ENCODE measurements at places on chromosomes 7 and 10.
A peak's percentile ranks its signal among the peaks of the same experiment; 100 is the strongest.

DNA sequence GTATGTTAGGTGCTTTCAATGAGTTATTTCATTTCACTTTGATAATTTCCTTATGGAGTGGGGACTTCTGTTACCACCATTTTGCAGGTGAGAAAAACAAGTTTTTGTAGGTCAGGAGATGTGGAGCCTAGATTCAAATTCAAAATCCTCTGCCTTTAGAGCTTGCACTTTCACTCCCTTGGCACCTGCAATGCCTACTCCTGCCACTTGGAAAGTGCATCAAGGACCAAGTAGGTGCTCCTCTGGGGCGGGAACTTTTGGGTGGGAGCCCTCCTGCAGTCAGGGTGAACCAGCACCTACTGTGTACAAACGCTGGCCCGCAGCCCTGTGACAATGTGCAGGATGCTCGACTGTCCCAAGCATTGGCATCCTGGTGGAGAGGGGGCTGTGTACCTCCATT lies 199.0 kb downstream of the EMX2 start:
- no peaks in the 10 kb centered on the region for H3K36me3 ChIP-seq
- H3K27ac ChIP-seq: no peak overlapping the region
- H3K4me3 ChIP-seq: no peak overlapping the region
- no peaks in the 10 kb centered on the region for H3K27me3 ChIP-seq
- DNase-seq: no peak

DNA sequence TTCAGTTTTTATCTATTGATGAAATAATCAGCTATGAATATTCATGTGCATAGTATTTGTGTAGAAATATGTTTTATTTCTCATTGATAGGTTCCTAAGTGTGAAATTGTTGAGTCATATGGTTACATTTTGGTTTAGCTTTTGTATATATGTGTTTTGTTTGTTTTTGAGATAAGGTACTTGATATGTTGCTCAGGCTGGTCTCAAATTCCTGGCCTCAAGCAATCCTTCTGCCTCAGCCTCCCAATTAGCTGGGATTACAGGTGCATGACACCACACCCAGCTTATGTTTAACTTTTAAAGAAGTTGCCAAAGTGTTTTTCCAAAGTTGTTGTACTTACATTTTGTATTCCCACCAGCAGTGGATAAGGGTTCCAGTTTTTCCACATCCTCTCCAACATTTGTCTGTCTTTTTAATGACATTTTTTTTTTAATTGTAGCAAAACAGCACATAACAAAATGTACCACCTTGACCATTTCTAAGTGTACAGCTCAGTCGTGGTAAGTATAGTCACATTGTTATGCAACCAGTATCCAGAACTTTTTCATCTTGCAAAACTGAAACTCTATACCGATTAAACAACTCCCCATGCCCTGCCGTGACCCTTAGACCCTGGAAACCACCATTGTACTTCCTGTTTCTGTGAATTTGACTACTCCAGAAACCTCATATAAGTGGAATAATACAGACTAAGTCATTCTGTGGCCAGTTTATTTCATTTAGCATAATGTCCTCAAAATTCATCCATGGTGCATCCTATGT lies 12.6 kb upstream of the UBE2D1 start:
- H3K36me3 ChIP-seq: no peaks in the 10 kb centered on the region
- H3K4me3 ChIP-seq: no peak overlapping the region
- H3K4me1 ChIP-seq: peaks cover 6% of the 10 kb centered on the region

DNA sequence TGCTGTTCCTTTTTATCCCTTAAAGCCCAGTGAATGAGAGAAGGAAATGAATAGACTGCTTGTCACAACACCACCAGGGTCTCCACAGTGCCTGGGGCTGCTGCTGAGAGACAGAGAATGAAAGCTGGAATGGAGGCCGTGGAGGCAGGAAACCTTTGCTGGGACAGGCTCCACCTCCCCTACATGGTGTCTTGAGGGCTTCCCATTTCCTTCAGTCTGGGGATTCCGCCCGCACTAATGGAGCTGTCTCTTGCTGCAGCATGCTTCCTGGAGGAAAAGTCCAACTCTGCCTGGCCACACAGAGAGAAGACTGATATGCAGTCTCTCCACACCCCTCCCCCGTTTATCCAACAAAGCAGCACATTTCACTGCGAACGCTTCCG lies 54.5 kb downstream of the LRRC4 start:
- H3K4me1 ChIP-seq: no peaks in the 10 kb centered on the region
- no peak overlapping the region for H3K27ac ChIP-seq
- H3K27me3 ChIP-seq: no peaks in the 10 kb centered on the region
- H3K36me3 ChIP-seq: peaks cover 29% of the 10 kb centered on the region
- no peak overlapping the region for H3K4me3 ChIP-seq

DNA sequence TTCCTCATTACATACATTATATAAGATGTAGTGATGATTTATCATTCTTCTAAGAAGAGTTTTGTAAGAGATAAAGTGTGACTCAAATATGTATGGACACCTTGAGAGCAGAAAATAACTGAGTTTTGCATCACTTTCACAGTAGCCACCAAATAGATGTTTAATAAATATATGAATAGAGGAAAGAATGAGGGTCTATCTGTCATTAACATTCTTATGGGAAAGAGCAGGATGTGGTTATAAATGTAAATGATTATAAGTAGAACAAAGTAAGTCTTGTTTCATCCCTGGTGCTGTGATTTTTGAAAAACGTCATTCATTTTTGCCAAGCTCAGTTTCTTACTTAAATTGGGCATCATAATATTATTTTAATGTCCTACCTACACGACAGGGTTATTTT lies 15.0 kb upstream of the CRPPA start:
- no peak overlapping the region for H3K4me3 ChIP-seq
- H3K27me3 ChIP-seq: no peaks in the 10 kb centered on the region
- no peak overlapping the region for H3K27ac ChIP-seq
- DNase-seq: no peak
- no peaks in the 10 kb centered on the region for H3K4me1 ChIP-seq
- H3K36me3 ChIP-seq: no peaks in the 10 kb centered on the region

DNA sequence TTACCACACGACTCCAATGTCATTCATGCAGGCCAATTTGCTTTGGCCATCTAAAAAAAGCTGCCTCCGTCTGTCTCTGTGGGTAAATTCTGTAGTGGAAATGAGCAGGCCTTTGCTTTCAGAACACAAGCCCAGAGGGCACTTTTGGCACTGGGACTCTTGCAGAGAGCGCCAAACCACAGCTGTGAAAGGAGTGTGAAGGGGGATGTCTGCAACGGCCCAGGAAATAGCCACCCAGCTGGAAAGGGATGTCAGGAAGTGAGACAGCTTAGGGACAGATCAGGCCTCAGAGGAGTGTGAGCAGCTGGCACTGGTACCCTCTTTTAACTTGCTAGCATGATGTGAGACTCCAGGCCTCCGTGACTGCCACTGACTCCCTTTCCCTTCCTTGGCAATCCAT lies 152.4 kb downstream of the DKK1 start:
- no peaks in the 10 kb centered on the region for H3K36me3 ChIP-seq
- no peak overlapping the region for H3K27ac ChIP-seq

GRCh38 chr7:152180587-152180986 lies 155.1 kb downstream of the GALNT11 start:
- H3K4me1 ChIP-seq: no peaks in the 10 kb centered on the region
- DNase-seq: no peak
- H3K36me3 ChIP-seq: peaks cover 86% of the 10 kb centered on the region
- no peaks in the 10 kb centered on the region for H3K27me3 ChIP-seq
- no peak overlapping the region for H3K4me3 ChIP-seq
- H3K27ac ChIP-seq: no peak overlapping the region

DNA sequence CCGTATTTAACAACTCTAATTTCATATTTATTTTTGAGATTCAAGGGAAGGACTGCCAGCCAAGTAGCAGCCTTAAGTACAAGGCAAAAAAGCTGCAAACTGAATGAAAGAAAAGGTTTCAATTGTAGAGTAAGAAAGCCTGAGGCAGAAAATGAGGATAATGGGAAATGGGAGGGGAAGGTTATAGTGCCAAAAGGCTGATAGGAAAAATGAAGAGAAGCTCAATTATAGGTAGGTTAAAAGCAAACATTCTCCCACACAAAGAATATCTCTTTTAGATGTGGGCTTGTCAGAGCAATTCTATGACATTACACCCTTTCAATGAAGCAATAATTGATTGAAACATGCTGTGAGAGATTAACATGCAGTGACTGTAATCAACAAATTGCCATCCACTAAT lies 175.3 kb downstream of the RAPGEF5 start:
- DNase-seq: no peak
- no peaks in the 10 kb centered on the region for H3K4me1 ChIP-seq
- no peaks in the 10 kb centered on the region for H3K27me3 ChIP-seq
- no peaks in the 10 kb centered on the region for H3K36me3 ChIP-seq
- H3K27ac ChIP-seq: no peak overlapping the region

- H3K4me3 ChIP-seq: no peak overlapping the region
- DNase-seq: no peak
- no peak overlapping the region for H3K27ac ChIP-seq
- no peaks in the 10 kb centered on the region for H3K36me3 ChIP-seq
These were observed 4.9 kb downstream of the TMEM270 start for GRCh38 chr7:73865738-73866445.

DNA sequence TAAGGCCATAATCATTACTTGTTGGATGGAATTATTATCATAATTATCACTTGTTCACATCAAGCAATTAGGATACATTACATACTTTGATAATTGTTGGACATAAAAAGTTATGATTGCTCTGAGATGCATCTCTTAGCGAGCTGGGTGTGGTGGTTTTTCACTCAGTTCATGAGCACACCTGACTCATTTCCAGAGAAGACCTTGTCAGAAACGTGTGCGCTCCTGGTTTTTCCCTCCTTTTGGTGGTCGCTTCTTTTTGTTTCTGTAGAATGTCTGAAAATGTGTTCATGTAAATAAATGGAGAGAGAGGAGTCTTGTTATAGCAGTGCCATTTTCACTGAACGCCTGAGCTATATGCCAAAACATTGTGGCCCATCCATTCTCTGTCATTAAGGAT lies 141.3 kb downstream of the PAXIP1 start:
- H3K4me1 ChIP-seq: no peaks in the 10 kb centered on the region
- no peaks in the 10 kb centered on the region for H3K27me3 ChIP-seq

- no peak overlapping the region for H3K27ac ChIP-seq
- H3K4me1 ChIP-seq: peaks cover 9% of the 10 kb centered on the region
- no peaks in the 10 kb centered on the region for H3K36me3 ChIP-seq
- no peak overlapping the region for H3K4me3 ChIP-seq
- H3K27me3 ChIP-seq: no peaks in the 10 kb centered on the region
- DNase-seq: no peak
These were observed 20.1 kb upstream of the HBP1 start for GRCh38 chr7:107148721-107149120.

- H3K36me3 ChIP-seq: no peaks in the 10 kb centered on the region
- no peaks in the 10 kb centered on the region for H3K27me3 ChIP-seq
- H3K4me3 ChIP-seq: no peak overlapping the region
- DNase-seq: no peak
- no peaks in the 10 kb centered on the region for H3K4me1 ChIP-seq
These were observed 72.1 kb downstream of the HTR7 start for GRCh38 chr10:90785782-90786181.

GRCh38 chr7:32586291-32587221 lies 91.3 kb downstream of the AVL9 start:
- H3K27me3 ChIP-seq: no peaks in the 10 kb centered on the region
- H3K4me3 ChIP-seq: no peak overlapping the region
- peaks cover 54% of the 10 kb centered on the region for H3K36me3 ChIP-seq
- peak overlapping the region; percentile 23 for H3K27ac ChIP-seq
- H3K4me1 ChIP-seq: peaks cover 10% of the 10 kb centered on the region

GRCh38 chr10:89337484-89337883 lies 9.7 kb downstream of the IFIT3 start:
- H3K4me3 ChIP-seq: no peak overlapping the region
- H3K36me3 ChIP-seq: no peaks in the 10 kb centered on the region
- no peaks in the 10 kb centered on the region for H3K27me3 ChIP-seq
- no peak for DNase-seq

DNA sequence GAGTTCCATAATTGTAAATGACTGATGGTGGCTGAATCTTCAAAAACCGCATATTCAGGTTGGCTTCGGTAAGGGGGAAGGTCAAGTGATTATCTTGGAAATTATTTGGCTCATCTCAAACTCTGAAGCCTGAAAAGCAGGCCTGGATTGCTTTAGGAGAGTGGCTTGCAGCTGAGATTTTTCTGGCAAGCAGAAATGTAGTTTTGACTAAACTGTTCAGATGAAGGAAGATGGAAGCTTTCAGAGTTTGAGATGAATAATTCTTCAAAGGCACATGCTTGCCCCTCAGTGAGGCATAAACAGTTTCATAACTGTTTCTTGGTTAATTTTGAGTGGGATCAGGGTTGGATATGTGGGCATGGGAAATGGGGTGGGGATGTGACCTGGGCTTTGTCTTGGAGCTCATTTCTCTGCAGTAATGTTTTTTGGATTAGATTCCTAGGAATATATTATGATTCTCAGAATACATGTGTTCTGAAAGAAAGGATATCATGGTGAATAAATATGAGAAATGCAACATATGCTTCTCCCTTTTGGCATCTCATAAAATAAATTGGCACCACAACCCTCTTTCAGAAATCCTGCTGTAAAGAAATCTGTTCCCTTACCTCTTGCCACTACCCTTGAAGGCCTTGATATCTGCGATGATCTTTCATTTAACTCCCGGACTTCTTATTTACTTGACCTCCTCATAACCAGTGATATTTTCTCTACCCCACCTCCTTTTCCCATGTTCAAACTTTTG lies 469.2 kb downstream of the ADRA2A start:
- H3K36me3 ChIP-seq: no peaks in the 10 kb centered on the region
- no peaks in the 10 kb centered on the region for H3K27me3 ChIP-seq
- H3K4me1 ChIP-seq: no peaks in the 10 kb centered on the region
- H3K27ac ChIP-seq: no peak overlapping the region

Measured in RWPE2 (cell line).